ENCODE measurements at places on chromosomes 6 and 20.

DNA sequence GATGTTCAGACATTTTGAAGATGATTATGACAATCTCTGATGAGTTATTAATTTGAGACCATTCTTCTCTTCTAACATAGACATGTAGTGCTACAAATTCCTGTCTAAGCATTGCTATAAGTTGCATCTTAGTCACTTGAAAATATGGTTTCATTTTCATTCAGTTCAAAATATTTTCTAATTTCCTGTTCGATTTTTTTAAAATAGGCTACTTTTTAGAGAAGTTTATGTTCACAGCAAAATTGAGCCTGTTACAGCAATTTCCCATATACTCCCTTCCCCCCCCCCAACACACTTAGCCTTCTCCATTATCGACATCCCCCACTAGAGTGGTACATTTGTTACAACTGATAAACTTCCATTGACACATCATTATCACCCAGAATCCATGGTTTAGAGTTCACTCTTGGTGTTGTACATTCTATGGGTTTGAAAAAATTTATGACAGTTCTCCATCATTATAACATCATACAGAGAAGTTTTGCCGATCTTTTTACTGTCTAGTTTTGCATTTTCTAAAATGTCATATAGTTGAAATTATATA is 31.2 kb downstream of the PLAGL1 start:
- DNase-seq = no peak

GRCh38 chr6:163530406-163530805 is 115.9 kb downstream of the QKI start:
- DNase-seq = no peak

DNA sequence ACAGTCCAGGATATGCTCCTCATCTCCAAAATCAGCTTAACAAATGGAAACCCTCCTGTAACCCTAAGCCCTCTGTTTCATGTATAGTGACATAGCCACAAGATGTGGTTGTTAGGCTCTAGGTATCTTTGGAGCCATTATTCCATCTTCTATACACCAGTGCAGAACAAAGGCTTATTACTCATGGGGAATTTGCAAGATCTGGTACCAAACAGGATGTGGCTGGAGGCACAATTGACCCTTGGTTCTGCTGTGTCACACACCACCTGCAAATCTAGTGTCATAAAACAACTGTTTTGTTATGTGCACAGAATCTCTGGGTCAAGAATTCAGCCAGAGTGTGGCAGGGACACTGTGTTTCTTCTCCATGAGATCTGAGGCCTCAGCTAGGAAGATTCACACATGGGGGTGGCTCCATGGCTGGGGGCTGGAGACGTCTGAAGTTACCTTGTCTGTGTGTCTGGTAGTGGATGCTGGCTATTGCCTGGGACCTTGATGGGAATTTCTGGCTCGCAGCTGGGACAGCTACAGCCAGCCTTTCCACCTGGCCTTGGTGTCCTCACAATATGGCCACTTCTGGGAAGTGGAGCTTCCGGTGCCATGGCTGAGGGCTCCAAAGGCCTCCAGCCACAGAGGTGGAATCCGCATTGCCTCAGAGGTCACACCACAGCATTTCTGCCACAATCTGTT is 369.9 kb downstream of the CDH26 start:
- DNase-seq = no peak

- DNase-seq = no peak
Measured at GRCh38 chr6:41326092-41326491, 9.3 kb upstream of the NCR2 start.

DNA sequence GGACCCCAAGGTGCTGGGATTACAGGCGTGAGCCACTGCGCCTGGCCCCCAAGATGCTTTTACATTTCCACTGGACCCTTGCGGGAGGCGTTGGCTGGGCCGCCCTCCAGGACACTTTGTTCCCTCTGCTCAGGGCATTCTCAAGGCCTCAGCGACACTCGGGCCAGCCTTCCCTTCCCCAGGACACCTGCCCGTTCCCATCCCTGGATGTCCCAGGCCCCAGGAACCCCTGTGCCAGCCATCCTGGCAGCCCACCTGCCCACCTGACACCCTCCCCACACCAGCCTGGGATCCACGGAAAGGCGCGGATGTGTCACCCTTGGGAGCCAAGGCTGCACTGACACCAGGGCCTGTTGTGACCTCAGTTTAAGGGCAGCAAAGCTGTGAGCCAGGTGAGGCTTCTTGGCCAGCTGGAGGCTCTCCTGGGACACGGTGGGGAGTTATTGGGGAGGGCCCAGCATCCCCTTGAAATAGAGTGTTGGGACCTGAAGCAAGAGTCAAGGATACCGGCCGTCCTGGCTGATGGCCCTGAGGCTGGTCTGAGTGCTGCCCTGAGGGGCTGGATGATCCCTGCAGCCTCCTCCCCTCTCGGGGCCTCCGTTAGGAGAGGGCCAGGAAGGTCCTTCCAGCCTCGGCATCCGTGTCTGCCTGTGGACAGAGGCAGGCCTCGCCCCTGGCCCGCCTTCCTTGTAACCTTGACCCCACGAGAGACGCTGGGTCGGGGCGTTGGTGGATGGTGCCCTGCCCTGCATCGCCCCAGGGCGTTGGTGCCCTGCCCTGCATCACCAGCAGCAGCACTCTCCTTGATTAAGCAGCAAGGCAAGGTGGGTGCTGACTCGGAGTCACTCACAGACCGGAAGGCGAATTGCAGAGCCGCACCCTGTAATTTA is 84.2 kb upstream of the BHLHE23 start:
- no peak for DNase-seq

- DNase-seq = peak; percentile 5
Measured at GRCh38 chr6:53926505-53926904, 131.7 kb downstream of the LRRC1 start.

GRCh38 chr6:113450061-113450465 is 407.1 kb upstream of the MARCKS start:
- no peak for DNase-seq

- no peak for DNase-seq
Measured at GRCh38 chr6:43178150-43178549, 3.8 kb upstream of the CUL9 start.

Data from HT-29 (cell line).